Stimulated activated CD4-positive, alpha-beta T cell treated with anti-CD3 and anti-CD28 coated beads, Interleukin-12 subunit alpha, Interleukin-12 subunit beta, amount 100 ng/mL, for 24 hours (primary cell): ENCODE measurements at places on chromosomes 2 and 18.

GRCh38 chr2:145286716-145287275, 766.9 kb upstream of the ZEB2 start:
- no peak for DNase-seq

DNA sequence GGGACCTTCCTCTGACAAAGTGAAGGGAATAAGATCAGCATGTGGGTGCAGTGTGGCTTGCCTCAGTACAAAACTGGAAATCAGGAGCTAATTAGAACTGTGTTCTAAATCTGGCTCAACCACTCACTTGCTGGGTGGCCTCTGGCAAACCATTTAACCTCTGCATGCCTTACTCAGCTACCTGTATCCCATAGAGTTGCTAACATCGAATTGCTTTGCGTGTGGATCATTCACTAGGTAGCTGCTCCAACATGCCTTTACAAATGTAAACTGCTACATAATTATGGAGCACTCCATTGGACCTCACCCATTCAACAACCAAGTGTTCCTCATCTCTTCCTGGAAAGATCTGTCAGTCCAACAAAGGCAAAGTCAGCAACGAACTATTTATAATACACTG, 19.0 kb downstream of the PLEKHM3 start:
- DNase-seq: no peak

- DNase-seq: no peak
Observed at GRCh38 chr2:65818873-65819451, 386.6 kb upstream of the SPRED2 start.

DNA sequence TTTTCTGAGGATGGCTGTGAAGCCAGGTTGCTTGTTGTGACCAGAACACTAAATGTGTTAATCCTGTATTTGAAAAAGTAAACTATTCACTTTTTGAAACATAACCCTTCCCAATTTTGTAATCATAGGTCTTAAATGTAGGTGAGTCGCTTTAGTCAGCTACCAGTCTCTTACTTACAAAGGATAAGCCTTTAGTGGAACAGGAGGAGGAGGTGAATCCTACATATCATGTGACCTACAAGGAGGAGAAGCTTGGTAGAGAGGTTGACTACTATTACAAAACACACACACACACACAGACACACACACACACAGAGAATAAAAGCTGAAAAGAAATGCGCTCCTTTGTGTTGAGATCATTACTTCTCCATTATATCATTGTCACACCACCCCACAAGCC, 59.9 kb upstream of the SPAG16 start:
- DNase-seq: no peak

DNA sequence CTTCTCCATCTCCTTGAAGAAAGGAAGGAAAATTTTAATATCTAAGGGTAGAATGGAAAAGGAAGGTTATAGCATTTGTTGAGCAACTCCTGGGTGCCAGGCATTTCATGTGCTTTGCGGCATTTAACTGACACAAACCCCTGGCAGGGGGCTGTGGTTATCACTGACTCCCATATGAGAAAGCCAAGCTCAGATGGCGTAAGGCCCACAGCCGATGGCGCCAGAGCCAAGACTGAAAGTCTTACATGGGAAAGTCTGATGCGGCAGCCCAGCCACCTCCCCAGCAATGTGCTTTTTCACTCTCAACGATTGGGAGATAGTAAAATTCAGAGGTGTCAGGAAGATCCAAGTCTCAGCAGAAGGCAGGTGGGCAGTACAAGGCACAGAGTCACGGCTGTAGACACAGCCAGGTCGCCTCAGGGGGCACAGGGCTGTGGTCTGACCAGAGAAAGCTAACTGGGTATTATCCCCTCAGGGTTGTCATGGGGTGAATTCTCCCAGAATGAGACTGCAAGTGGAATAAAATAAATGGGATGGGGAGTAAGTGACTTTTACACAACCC, 324.2 kb upstream of the NCKAP5 start:
- no peak for DNase-seq

DNA sequence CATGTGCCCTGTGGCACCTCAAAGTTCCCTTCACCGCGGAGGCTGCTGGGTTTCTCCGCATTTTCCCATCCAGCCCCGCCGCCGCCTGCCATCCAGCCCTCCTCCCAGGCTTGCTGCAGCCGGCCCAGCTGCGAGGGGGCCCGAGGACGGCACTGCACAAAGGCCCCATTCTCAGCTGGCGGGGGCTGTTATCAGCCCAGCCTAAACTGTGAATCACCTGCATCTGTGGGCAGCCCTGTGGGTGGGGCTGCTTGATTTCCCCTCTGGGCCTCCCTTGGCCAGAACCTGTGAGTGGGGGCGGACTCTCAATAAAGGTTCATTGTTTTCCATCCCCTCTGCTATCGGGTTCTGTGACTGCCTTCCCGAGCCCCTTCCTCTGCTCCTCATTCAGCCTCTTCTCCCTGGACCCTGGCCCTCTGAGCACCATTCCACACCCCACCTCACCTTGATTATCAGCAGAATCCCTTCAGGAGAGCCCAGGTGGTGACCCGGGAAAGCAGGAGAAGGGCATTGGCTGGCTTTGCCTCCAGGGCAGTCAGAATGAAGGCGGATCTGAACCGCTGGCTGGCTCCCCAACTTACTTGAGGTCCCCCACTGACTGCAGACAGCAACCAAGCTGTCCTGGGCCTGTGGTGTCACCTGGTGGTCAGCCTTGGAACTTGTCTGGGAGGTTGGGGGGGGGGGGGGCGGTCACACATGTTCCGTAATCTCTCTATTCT, 204.5 kb downstream of the ZFP36L2 start:
- no peak for DNase-seq

DNA sequence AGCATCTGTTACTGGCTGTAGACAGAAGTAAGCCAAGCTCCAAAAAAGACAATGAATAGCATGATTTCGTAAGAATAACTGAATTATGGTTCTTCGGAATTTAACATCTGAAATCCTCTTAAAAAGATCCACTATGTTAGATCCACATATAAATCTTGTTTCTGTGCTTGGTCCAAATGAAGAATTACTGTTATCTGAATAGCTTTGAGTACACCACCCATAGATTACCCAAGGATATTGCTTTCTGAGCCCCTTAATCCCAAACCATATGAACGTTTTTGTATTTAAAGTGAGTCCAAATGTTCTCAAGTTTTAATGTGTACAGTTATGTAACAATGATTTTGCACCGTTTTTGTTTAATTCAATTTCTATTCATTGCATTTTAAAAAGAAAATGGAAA, 124.9 kb downstream of the DSC3 start:
- no peak for DNase-seq

GRCh38 chr18:23504720-23505119, 1.4 kb downstream of the RMC1 start:
- no peak for DNase-seq

GRCh38 chr18:26458526-26459232, 89.7 kb downstream of the KCTD1 start:
- DNase-seq: no peak

DNA sequence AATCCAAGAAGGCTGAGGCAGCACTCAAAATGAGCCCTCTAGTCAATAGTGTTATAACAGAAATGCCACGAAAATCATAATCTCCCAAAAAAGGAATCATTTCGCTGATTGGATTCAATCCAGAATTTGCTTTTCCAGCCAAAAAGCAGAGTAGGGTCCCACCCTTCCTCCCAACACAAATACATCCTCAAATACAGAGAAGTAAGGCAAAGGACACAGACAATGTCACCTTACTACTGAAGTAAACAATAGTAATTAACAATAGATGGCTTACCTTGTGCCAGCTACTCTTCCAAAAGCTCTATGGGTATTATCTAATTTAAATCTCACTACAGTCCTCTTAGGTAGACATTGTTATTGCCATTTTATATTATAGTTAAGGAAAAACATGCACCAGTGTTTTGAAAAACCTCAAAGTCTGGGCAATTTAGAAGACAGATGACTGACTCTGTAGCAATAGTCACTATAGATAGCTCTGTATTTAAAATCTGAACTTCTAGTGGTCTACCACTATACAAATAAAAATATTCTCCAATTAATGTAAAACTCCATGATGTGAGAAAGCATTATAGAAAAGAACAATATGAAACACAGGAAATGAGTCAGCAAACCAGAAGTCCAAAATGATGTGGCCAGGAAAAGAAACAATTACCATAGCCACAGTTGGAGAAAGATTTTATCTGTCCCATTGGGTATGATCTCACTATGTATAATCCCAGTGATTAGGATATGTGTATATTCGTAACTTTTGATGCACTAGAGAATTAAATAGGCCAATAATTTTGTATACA, 305.0 kb upstream of the ERBB4 start:
- DNase-seq: no peak

- DNase-seq: no peak
Observed at GRCh38 chr2:108923019-108923700, 65.9 kb downstream of the EDAR start.

- DNase-seq: no peak
Observed at GRCh38 chr2:206875701-206876100, 63.6 kb upstream of the CPO start.

DNA sequence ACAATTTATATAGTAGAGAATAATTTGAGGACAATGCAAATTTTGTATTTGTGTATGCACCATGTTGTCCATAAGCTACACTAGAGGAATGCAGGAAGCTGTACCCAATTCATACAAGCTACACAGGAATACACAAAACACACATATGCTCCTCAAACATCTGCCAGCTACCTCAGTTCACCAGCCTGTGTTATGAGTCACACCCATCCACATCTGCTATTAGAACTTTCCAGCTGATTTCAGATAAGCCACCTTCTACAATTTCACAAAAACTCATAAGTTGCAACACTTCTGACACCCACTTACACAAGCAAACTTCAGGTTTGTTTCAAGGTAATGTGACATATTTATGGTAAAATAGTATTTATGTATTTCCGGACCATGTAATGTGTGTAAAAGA, 438.9 kb downstream of the SATB2 start:
- no peak for DNase-seq

DNA sequence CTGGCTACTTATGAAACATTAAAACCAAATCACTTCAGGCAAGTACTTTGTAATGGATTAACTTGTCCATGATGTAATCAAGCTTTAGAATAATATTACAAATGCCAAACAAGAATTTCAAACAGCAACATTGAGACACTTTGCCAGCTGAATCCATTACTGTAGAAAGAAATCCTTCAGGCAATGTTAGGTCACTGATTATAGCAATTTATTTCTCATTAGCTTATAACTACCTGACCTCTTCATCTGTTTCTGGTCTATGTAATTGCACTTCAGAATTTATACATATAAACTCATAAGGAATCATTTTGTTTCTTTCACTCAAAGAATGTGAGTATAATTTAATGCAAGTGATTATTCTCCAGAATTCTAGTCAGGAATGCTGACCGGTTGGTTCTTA, 692.6 kb upstream of the TMEFF2 start:
- DNase-seq: no peak

GRCh38 chr2:168997118-168997521, 34.0 kb downstream of the ABCB11 start:
- DNase-seq: no peak

DNA sequence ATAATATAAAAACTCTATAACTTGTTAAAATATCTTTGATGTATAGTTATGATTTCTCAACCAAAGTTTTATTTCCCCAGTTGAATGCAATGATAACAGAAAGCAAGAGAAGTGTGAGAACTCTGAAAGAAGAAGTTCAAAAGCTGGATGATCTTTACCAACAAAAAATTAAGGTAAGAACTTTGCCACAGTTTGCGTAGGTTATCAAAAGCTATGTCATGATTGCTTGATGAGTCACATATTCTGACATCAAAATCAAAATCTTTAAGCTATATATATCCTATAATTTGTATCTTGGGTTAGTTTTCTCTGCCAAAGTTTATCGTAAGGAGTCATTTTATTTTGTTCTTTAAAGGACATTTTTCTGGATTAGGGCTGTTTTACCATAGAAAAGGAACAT, 35.0 kb downstream of the NDC80 start:
- no peak for DNase-seq

DNA sequence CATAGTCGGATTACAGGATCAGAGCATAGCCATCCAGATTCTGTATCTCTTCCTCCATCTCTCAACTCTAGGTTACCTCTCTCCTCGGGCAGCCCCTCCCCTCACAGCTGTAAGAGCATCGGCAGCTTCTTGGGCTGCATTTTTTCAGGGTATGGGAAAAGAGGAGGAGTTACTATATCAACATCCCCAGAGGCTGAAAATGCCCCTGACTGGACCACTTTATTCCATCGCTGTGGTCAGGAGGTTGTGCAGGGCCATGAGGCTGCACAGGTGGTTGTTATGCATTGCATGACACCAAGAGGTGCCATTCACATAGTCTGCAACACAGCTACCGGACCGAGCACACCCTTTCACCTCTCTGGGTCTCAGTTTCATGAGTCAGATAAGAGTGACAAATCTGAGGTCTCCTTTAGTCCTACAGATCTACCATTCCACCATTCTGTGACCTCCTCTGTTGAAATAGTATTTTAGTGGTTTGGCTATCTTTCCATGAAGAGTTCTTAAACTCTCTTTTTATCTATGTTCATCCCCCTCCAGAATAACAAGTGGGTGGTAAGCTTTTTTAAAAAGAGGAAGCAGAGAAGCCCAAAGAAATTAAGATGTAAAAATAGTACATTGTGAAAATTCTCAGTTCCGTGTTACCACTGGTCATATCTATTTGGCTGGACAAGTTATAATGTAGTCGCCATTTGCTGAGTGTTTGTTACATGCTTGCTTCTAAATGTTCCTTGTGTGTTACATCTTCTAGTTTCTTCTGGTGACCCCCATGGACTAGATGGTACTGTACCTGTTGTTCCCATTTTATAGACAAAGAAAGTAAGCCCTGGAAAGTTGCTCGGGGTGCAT, 56.6 kb upstream of the SLC1A4 start:
- no peak for DNase-seq

DNA sequence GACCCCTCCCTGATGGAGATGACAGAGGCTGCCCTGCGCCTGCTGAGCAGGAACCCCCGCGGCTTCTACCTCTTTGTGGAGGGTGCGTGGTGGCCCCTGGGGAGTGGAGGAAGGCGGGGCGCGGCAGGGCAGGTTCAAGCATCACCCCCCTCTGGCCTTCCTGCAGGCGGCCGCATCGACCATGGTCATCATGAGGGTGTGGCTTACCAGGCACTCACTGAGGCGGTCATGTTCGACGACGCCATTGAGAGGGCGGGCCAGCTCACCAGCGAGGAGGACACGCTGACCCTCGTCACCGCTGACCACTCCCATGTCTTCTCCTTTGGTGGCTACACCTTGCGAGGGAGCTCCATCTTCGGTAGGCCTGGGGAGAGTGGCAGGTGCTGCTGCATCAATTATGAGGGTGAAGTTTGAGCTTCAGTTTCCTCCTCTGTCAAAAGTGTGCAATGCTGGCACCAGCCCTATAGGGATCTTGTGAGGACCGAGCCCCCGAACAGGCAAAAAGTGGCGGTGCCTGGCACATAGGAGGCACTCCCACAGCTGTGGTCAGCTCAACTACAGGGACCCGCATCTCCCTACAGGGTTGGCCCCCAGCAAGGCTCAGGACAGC, 2.2 kb downstream of the ALPI start:
- DNase-seq: no peak

GRCh38 chr18:27695503-27695902, 481.4 kb downstream of the CDH2 start:
- DNase-seq: no peak

DNA sequence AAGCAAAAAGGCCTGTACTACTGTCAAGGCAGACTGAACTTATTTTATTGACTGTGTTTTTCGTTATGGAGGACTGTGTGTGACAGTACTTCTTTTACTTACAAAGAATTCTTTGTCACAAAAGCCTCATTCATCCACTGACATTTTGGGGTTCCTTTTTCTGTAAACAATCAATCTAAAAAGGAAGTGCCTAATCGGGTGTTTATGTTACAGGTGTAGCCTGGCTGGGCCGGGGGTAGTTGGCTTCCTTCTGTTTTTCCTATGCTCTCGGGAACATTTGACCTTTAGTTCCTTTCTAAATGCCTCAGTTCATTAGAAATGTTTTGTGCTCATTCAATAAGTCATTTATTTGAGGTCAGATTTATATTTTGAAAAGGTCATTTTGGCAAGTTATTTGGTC, 8.3 kb downstream of the ZCCHC2 start:
- no peak for DNase-seq
